ENCODE measurements at places on chromosomes 12 and 14. TPM values are rescaled to one million over a fixed set of nuclear protein-coding genes. Genes with fewer than 3 reads are reported as not detected.

DNA sequence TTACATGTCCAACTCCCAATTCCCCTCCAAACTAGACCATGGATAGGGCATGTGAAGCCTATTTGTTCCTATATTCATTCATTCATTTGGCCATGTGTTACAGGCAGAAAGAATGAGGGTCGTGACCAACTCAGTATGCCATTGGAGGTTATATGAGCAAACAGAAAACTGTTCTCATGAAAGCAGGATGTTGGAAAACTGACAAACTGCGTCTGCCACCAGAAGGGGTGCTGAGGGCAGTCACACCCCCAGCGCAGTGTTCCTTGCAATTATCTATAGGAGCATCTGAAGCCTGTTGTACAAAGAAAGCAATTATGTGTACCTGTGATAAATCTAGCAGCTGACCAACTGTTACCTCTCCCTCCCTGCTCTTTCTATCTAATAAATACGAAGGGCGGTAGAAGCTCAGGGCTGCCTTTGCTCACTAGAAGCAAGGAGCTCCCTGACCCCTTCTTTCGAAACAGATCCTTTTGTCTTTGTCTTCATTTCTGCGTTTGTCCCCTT is 21.1 kb downstream of the ENTPD5 start:
- DNase-seq: no peak

DNA sequence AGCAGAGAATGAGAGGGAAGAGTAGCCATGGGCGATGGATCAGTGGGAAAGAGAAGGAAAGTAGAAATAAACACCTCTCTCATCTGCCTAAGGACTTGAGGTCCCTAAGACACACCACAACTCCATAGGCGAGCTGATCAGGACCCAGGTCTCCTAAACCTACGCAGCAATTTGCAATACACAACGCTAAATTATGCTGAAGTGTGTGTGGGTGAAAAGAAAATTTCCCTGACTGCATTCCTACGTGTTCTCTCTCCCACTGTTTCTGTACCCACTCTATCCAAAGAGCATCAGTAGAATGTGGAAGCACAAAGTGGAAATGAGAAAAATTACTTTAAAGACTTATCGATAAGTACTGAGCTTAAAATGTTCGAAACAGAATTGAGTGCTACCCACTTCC is 88.9 kb downstream of the RPS29 start:
- no peak for DNase-seq

- no peak for DNase-seq
Observed at GRCh38 chr12:70581208-70581607, 56.0 kb downstream of the PTPRB start.

DNA sequence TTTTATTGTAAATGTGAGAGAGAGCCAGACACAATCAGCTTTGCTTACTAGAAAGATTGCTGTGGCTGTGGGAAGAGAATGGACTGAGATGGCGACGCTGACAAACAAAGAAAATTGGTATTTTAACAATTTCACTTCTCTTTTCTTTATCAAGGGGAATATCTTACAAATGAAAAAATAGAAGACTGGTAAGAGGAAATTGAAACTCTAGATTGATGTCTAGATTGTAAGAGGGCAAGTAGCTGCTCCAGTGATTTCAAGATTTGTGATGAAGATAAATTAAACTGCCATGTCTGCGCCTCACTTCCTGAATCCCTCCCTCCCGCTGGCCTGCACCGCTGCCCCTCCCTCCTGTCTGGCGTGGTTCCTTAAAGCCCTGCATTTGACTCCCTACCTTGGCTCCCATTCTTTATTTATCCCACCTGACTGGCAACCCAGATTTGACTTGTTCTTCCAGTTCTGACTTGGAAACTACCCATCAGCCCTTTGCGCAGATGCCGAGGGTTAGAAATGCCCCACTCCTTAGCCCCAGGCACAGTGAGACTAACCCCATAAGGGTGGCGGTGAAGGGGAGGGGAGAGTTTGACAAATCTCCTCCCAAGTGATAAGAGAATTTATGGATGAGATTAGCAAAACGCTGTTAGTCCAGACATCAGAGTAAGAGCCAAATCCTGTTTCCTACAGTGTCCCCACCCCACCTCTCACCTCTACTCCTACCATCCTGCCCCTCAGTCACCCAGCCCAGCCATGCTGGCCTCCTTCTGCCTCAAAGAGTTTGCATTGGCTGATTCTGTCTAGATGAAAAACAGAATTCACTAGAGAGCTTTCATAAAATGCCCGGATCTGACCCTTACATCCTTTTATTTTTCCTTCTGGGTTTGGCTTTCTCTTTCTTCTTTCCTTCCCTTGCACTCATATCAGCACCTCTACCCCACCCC is 125.3 kb upstream of the ATF7IP start:
- DNase-seq: no peak

GRCh38 chr12:3132636-3133404 is 55.6 kb downstream of the TSPAN9 start:
- no peak for DNase-seq

DNA sequence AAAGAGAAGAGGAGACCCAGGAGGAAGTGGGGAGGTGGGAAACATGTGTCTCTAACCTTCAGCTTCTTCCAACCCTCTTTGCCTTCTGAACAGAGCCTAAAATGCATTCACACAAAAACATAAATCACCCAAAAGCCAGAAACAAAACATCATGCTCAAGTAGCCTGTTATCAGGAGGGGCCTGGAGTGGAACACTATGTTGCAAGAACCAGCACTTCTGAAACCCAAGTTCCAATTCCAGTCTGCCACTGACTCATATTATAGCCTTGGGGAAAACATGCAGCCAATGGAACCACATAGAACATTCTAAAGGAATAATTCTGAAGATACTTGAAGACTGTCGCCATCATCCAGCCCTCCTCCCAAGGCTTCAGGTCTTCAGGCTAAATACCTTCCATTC is 169.8 kb upstream of the PLXNC1 start:
- DNase-seq: no peak

GRCh38 chr12:43210485-43211192 is 341.4 kb downstream of the ADAMTS20 start:
- no peak for DNase-seq

DNA sequence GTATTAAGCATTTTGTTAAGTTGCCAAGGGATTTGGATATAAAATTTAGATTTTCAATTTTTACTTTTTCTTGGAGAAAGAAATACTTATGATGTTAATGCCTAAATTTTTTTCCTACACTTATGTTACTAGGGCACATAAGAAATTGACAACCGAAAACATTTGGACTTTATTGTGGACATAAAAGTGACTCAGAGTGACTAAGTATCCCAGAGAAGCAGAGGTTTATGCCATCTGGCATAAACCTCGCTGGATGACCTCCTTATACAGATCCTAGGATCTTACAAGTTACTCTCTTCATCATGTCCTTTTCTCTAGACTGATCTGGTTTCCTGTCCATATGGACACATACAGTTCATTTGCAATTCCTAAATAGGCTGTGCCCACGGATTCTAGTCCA is 89.8 kb downstream of the RERG start:
- DNase-seq: no peak

- DNase-seq: no peak
Observed at GRCh38 chr12:70246580-70246979, 3.3 kb downstream of the CNOT2 start.

GRCh38 chr14:68523989-68524725 is 268.7 kb downstream of the ZFP36L1 start:
- no peak for DNase-seq

DNA sequence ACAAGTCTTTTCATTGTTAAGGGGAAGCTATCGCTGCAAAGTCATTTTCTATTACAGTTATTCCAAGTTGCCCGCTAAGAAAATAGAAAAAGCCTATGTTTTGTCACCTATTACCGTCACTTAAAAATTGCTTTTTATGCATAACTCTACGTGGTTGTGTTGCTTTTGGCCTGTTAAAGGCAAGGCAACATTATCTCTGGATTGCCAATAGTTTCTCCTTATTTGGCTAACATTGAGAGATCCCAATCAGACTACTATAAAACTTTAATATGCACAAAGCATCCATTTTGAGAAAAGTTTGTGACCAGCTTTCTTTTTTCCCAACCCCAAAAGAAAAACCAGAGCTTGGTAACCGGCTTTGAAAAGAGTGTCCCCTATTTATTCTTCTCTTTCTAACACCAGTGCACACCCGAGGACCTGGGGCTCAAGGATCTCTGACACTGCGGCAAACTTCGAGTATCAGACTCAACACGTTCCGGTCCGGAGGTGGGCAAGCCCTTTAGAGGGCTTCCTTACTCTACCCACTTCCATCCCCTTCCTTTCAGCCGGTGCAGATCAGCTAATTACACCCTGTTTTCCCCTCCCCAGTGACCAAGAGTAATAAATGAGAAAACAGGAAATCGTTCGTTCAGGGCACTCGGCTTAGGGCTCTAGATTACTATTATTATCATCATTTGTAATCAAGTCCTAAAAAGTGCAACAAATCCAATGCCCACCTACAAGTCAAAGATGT is 1.2 kb downstream of the PPP1R12A start:
- peak; percentile 8 for DNase-seq

- no peak for DNase-seq
Observed at GRCh38 chr14:100345711-100346110, 22.6 kb downstream of the SLC25A47 start.

GRCh38 chr12:102814691-102815367 is 102.2 kb downstream of the PAH start:
- DNase-seq: no peak

- no peak for DNase-seq
Observed at GRCh38 chr12:80504389-80505163, 60.5 kb downstream of the PTPRQ start.

- no peak for DNase-seq
Observed at GRCh38 chr14:68195126-68195525, 375.5 kb downstream of the RAD51B start.

DNA sequence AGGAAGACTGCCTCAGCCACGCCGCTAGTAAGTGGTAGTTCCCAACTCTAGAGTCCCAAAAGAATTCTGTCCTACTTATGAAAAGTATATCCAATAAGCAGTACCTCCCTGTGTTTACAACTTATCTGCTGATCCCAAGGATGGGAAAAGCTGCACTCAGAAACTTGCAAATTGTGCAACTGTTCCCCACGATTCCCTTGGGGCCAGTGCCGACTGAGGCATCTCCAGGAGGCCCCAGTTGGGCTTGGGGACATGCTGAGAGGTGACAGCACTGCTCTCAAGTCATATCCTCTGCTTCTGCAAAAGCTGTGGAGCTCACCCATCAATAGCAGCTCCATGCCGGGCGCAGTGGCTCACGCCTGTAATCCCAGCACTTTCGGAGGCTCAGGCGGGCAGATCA is 23.7 kb downstream of the SPRING1 start:
- no peak for DNase-seq

GRCh38 chr12:126856958-126857357 is 1410.0 kb upstream of the TMEM132C start:
- no peak for DNase-seq

GRCh38 chr14:64653900-64654245 is 50.4 kb upstream of the PLEKHG3 start:
- DNase-seq: no peak

- peak; percentile 31 for DNase-seq
Observed at GRCh38 chr14:99260587-99261551, 11.1 kb downstream of the BCL11B start.

- DNase-seq: peak; percentile 61
Observed at GRCh38 chr14:35336494-35337268, 44.5 kb downstream of the PSMA6 start.

GRCh38 chr12:82730953-82731459 is 44.3 kb downstream of the TMTC2 start:
- no peak for DNase-seq

- DNase-seq: no peak
Observed at GRCh38 chr12:88238406-88238805, 96.3 kb downstream of the TMTC3 start.

- no peak for DNase-seq
Observed at GRCh38 chr14:21990116-21990515, 316.5 kb upstream of the OR4E1 start.

- no peak for DNase-seq
Observed at GRCh38 chr14:71202881-71203280, 295.6 kb downstream of the PCNX1 start.

DNA sequence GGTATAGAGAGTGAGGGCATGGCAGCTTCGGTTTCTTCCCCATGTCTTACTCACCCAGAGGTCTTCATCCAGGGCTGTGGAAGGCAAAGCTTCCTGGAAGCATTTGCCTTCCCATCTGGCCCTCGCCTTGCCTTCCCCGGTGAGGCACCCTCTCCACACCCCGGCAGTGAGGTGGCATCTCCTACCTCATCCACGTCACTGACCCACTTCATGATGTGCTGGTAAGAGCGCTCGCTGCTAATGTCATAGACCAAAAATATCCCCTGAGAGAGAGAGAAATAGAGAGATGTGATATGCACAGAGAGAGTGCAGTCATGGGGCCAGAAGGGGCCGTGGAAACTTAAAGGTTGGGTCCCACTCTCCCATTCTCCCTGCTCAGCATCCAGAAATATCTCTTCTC is 8.3 kb upstream of the GPX2 start:
- no peak for DNase-seq

DNA sequence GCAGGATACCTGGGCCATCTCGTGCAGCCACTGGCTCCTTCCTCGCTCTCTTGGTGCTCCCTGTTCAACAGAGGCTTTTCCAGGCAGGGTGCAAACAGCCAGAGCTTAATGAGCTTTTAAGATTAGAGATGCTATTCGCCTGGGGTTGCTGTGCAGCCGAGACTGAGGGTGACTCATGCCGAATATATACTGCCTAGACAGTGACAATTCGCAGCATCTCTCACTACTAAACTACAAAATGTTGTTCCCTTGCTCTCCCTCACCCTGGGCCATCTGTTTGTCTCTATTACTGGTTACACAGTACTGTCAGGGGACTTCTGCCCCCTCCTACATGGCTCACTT is 26.0 kb upstream of the TESC start:
- DNase-seq: no peak

DNA sequence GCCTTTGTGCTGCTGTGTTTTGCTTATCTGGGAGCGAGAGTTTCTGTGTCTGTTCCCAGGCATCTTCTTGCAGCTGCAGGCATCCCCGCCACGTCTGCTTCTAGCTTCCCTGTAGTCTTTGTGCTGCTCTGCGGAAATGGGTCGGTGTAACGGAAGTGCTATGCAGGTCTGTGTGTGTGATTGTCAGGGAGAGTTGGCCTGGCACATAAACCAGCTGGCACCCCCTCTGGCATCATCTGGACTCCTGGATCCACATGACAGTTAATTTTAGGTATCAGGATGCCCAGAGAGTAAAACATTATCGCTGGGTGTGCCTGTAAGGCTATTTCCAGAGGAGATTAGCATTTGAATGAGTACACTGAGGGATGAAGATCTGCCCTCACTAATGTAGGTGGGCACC is 9.4 kb upstream of the OASL start:
- no peak for DNase-seq

GRCh38 chr12:124273630-124274029 is 21.3 kb upstream of the RFLNA start:
- DNase-seq: no peak

CAPZA3 gene
- not detected for total RNA-seq

FERMT2 gene
- total RNA-seq: 95.0 TPM

LGR5 gene
- 13.7 TPM for total RNA-seq

DACT1 gene
- total RNA-seq: 24.3 TPM

KRT73 gene
- 22.2 TPM for total RNA-seq

EIF2S3B gene
- 0.99 TPM for total RNA-seq

CD163L1 gene
- total RNA-seq: 12.7 TPM

KLRB1 gene
- total RNA-seq: 0.79 TPM

IRAK3 gene
- total RNA-seq: 14.6 TPM

RND1 gene
- 1.1 TPM for total RNA-seq

TMEM119 gene
- total RNA-seq: 61.1 TPM
